ENCODE measurements at places on chromosomes 5 and 9.

DNA sequence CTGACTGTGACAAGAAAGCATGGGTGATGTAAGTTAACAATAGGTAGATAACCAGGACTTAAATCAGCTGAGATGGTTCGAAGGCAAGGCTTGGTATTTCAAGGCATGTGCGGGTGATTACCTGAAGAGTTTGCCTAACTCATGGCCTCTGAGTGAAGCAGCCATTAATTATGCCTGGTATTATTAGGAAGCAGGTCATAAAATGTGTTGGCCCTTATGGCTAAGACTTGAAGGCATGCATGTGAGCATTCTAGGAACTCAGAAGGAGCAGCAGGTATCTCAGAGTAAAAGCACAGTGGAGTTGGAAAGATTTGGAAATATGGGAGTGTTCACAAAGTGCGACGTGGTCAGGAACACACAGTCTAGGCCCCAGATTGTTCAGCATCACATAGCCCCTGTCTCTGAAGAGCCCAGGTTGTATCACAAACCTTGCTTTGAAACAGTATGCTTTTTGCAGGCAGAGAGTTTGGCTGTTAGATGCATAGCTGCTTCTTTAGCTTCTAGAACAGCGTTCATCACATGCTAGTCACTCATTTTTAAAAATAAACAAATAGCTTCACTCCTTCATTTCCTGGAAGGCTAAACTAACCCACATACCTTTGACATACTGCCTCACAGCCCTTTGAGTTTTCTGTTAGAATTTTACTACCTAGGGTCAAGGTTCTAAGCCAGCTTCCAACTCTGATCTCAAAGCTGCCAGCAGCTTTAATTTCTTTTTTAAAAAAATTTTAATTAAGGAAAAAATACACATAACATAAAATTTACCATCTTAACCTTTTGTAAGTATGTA, 2.1 kb downstream of the HEXB start:
- DNase-seq: no peak

- DNase-seq: no peak
Observed at GRCh38 chr5:157339409-157339808, 73.5 kb downstream of the CYFIP2 start.

- DNase-seq: no peak
Observed at GRCh38 chr5:139082813-139083498, 115.2 kb downstream of the SIL1 start.

- peak; percentile 54 for DNase-seq
Observed at GRCh38 chr5:172931001-172931536, 28.2 kb upstream of the RPL26L1 start.

DNA sequence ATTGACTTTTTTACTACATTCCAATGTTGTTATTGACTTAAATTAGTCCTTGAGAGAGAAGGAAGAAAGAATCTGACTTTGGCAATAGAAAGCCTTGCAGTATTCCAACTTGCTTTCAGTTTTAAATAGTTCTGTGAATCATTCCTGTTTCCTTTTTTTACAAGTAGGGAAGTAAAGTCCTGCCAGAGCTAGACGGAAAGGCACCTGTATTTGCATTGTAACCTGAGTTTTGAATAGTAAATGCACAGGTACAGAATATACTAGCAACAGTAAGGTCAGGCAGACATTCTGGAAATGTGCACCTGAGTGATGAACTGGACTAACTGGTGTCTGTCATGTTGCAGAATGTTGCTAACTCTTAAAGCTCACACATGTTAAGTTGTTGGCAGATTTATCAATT, 100.9 kb downstream of the PRKACG start:
- DNase-seq: no peak

- no peak for DNase-seq
Observed at GRCh38 chr5:81164476-81164875, 68.6 kb upstream of the CKMT2 start.

- no peak for DNase-seq
Observed at GRCh38 chr5:174101195-174101730, 55.8 kb downstream of the NSG2 start.

GRCh38 chr9:92189782-92190535, 74.7 kb upstream of the SPTLC1 start:
- DNase-seq: no peak

- DNase-seq: no peak
Observed at GRCh38 chr9:89815061-89815902, 210.5 kb downstream of the GADD45G start.

- peak; percentile 86 for DNase-seq
Observed at GRCh38 chr5:14109041-14109747, 33.9 kb upstream of the TRIO start.

DNA sequence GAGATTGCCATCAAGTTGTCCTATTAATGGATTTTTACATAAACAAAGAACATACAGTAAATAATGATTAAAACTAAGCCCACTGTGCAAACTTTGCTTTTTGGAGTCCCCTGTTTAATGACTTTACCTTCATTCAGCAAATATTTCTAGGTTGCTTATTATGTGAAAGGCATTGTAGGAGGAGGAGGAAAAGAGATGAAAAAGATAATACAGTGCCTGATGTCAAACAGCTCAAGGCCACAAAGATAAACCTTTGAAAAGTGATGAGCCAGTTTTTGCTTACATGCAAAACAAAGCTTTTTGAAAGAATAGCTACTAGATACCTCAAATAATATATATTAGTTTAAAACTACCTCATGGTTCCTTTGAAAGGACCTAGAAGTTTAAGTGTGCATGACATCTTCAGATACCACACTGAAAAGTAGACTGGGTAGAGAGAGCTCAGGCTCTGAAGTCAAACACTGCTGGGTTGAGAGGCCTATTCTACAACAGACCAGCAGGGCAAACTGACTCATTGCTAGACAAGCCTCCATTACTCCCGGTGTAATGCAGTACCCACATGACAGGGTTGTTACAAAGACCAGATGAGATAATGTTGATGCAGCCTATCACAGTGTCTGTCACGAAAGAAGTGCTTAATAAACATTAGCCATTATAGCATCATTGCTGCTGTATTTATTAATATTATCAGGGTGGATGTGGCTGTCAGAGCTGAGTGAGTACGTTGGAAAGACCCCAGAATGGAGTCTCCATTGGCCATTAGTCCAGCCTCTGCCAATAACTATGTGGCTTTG, 11.8 kb downstream of the DEPDC1B start:
- peak; percentile 65 for DNase-seq

DNA sequence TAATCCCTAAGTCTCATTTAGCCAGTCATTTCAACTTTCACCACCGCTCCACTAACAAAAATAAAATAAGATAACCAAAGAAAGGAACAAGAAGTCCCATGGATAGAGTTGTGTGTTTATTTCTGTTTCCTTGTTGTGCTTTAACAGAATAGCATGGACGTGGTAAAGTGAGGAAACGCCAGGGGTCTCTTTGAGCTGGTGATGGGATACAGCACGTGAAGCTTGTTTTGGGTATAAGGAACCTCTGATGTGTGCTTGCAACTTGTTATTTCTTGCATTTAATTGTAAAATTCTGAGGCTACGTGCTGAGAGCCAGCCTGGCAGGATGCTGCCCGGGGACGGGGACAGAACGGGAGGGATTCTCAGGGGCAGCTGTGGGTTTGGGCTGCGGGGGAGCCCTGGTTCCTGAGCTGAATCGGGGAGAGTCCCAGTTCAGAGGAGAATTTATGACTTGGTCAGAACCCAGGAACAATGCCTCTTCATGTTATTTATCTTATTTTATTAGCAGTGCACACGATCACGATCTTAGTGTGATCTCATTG, 63.4 kb downstream of the ANKRD33B start:
- no peak for DNase-seq

DNA sequence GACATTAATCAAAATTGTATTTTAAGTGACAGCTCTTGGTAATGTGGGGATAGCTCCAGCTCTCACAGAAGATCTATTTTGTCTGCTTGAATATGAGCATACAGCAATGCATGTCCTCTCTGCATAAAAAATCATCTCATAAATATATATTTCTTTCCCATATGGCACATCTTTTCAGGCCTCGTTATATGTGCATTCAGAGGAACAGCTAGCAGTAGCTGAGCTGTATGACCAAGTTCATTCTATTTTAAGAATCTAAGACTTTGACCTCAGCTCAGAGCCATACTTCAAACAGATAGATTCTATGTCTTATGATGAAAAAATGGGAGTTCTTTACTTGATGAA, 487.2 kb downstream of the ARHGEF28 start:
- DNase-seq: no peak

- no peak for DNase-seq
Observed at GRCh38 chr5:171637811-171638210, 147.8 kb upstream of the SMIM23 start.

- no peak for DNase-seq
Observed at GRCh38 chr5:5572976-5573797, 150.7 kb downstream of the ICE1 start.

- peak; percentile 23 for DNase-seq
Observed at GRCh38 chr5:55062039-55062779, 38.2 kb downstream of the GZMK start.

DNA sequence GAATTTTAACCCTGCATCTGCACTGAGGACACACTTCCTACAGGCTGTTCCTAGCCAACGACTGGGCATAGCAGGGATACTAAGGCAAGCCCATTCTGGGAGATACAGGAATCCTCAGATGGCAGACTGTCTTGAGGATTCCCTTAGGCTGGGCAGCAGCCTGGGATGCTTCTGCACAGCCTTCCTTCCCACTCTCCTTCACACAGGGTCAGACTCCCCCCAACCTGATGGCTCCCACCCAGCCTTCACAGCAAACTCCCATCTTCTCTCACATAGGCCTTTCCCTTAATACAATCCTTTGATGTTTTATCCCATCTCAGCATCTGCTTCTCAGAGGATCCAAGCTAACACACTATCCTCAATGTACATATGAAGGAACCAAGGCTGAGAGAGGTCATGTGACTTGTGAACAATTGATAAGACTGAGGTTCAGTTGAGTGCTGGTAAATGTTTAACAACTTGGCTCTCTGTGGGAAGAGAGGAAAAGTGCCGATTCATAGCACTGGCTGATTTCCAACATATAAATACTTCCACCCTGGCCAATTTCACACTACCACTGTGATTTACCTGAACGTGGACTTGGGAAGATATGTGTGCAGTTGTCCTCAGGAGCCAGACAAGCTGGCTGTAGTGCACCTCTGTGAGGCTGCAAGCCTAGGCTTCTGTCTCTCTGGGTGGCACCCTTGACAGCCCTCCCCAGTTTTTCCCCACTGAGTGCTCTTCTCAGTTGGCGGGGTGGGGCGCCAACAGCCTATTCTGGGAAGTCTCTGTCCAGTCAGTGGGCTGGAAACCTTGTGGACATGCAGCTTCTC, 120.2 kb upstream of the TRIM32 start:
- no peak for DNase-seq

- DNase-seq: no peak
Observed at GRCh38 chr9:134454476-134454857, 128.2 kb downstream of the RXRA start.

GRCh38 chr5:11037941-11038340, 276.9 kb upstream of the DAP start:
- no peak for DNase-seq

- DNase-seq: no peak
Observed at GRCh38 chr5:146047396-146047795, 58.0 kb downstream of the PLAC8L1 start.

DNA sequence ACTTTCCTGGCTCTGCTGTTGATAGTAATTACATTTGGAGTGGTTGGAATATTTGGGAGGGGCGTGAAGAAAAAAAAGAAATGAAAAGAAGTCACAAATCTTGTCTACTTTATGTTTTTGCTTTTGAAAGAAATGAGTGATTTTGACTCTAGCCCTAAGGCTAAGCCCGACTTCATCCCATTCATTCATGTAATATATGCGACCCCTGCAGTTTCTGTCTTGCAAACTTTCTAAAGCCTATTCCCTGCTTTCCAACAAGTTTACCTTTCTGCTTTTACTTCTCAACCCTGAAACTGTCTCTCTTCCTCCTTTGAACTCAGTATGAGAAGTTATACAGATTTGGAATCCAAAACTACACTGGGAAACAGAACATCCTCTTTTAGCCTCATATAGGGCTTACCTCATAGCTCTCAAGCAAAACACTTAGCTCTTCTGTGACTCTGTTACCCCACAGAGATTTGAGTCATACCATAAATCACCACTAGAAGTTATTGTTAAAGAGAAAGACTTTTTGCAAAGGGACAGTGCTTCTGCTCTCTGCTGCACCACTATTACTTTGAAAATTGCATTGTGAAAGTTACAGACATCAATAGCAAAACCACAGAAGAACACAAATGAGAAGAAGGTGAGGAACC, 1.6 kb downstream of the CFAP95 start:
- no peak for DNase-seq

- DNase-seq: no peak
Observed at GRCh38 chr5:57537811-57538210, 55.2 kb upstream of the ACTBL2 start.

DNA sequence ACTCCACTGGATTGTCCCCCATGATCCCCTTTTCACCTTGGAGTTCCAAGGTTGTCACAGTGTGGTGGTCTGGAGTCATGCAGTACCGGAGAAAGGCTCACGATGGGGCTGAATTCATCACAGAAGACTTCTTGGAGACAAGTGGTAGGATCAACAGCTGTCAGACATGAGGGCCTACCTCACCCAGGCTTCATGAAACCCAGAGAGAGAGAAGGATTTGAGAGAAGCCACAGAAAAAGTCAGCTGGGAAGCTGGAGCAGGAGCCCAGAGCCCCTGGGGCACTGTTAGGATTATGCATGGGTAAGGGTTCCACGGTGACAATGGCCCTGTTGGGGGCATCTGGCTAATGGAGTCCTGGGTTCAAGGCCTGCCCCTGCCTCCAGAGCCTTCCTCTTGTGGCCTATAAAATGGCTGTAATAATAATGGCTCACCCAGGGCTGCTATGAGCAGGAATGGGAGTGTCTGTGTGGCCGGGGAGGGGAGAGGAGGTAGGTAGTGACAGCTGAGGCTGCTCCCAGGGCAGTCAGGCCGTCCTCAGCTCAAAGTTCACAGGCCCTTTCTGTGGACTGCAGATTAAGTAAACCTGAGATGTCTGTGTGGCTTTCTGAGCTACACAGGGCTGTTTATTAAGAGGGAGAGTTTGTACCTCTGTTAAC, 910 bp downstream of the TRIM14 start:
- DNase-seq: peak; percentile 77

GRCh38 chr5:33341351-33341750, 99.4 kb upstream of the TARS1 start:
- no peak for DNase-seq

- no peak for DNase-seq
Observed at GRCh38 chr5:39898731-39899130, 474.0 kb upstream of the DAB2 start.

- DNase-seq: no peak
Observed at GRCh38 chr9:128163027-128163515, 3.0 kb downstream of the BBLN start.

- DNase-seq: no peak
Observed at GRCh38 chr5:60604771-60605170, 95.2 kb downstream of the DEPDC1B start.

GRCh38 chr5:181231432-181231831, 8.4 kb downstream of the TRIM41 start:
- DNase-seq: no peak

DNA sequence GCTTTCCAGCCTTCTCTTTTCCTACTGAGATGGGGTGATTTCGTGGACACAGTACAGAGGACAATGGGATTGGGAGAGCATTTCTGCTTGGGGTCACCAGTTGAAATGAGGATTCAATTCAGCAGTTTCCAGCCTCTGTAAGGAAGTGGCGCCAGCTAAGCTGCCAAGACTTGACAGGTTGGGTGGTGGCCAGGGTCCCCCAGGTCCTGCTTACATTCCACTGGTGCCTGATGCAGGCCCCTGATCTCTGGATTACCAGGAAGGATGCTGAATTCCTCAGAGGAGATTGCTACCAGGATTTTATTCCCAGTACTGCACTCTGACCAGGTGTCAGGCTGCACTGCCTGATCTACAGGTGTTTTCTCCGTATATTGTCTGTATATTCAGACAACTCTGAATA, 119.7 kb downstream of the PSD2 start:
- no peak for DNase-seq
